ENCODE measurements at places on chromosomes 7 and 10. TPM values are rescaled to one million over a fixed set of nuclear protein-coding genes. Genes with fewer than 3 reads are reported as not detected.

GRCh38 chr7:28926871-28927597 is 31.1 kb downstream of the TRIL start:
- DNase-seq, result peak; percentile 47

- DNase-seq, result no peak
These were observed 530.3 kb downstream of the ARL4A start for GRCh38 chr7:13217768-13218167.

- no peak for DNase-seq
These were observed 493.1 kb downstream of the XPNPEP1 start for GRCh38 chr10:109430043-109430760.

- DNase-seq, result no peak
These were observed 2.1 kb downstream of the GLCCI1 start for GRCh38 chr7:7970531-7971307.

DNA sequence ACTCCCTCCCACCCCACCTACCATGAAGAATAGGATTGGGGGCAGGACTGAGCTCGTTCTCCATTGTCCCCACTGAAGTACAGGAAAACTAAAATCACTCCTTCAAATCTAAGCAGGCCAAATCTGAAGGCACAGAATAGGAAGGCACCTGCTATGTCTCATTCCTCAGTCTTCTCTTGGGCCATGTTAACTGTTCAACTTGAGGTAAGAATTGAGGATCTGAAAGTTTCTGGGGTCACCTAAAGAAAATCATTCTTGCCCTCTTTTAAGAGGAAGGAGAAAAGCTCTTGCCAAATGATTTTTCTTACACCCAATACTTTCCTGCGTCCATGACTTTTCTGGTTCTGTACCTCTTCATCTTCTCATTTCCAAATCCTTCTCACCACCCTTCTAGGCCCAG is 4.9 kb downstream of the CPN1 start:
- no peak for DNase-seq

The AGBL3 gene
- total RNA-seq, result 1.3 TPM

All from foreskin keratinocyte (primary cell).